Nephron progenitor cell (in vitro differentiated cells): ENCODE measurements at places on chromosomes 3 and 15.

- DNase-seq = no peak
Measured at GRCh38 chr15:65209701-65210643, 1.3 kb downstream of the CILP start.

DNA sequence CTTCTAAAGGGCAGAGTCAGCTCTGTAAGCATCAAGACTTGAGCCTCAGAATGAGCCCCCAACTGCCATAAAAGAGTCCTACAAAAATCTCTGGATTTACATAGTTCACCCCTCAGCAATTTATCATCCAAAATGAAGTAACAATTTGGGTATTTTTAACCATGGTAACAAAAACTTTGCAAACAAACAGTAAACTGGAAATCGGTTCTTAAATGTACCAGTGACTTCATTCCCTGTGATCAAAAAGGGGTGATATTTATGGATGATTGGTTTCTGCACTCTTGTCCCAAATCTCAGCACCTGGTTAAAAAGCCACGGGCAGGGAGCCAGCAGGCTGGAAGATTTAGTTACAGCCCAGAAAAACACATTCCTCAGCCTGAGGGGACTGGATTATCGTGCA lies 73.6 kb downstream of the TFG start:
- no peak for DNase-seq

DNA sequence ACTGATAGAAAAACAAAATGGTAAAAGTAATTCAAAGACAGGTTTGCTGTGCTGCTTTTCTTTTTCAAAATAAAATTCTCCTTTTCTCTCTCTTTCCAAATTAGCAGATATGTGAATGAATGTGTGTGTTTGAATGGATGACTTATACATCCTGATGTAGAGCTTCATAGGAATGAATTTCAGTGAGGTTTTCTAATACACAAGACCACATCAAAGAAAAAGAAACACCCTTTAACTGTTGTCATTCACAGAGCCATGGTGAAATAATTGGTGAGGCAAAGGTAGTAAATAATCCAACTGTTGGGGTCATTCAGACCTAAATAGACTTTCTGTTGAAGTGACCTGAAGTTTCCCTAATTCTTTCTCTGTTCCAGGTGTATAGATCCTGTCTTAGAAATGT lies 139.1 kb upstream of the ZPLD1 start:
- no peak for DNase-seq

- DNase-seq = no peak
Measured at GRCh38 chr15:35994876-35995275, 448.9 kb upstream of the DPH6 start.

DNA sequence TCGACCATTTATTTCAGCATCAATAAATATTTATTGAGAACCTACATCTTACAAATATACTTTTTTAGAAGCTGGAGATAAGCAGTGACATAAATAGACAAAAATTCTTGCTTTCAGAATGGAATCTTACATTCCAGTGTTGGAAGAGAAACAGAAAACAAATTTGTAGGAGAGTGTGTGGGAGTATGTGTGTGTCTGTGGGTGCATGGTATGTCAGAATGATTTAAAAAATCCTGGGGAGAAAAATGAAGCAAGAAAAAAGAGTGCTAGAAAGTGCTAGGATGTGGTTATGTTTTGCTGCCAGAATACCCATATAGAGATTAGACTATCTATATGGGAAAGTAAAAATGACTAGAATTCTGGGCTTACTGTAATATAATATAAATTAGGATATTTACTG lies 561.7 kb upstream of the SGO1 start:
- no peak for DNase-seq

GRCh38 chr3:171168086-171168485 lies 141.6 kb upstream of the SLC2A2 start:
- DNase-seq = no peak

GRCh38 chr15:58260205-58260724 lies 122.1 kb downstream of the AQP9 start:
- DNase-seq = no peak

DNA sequence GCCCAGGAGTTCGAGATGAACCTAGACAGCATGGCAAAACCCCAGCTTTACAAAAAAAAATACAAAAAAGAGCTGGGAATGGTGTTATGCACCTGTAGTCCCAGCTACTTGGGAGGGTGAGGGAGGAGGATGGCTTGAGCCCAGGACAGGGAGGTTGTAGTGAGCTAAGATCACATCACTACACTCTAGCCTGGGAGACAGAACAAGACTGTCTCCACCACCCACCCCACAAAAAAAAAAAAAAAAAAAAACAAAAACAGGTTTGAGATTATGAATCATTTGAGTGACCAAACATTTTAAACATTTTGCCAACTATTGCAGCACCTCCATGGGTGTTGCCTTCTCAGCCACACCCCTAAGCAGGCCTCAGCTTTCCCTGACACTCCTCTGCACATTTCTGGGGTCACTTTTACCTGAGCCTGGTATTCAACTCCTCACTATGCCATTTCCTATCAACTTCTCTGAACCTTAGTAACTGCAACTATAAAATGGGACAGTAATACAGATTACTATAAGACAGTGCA lies 41.8 kb downstream of the IL5RA start:
- no peak for DNase-seq

DNA sequence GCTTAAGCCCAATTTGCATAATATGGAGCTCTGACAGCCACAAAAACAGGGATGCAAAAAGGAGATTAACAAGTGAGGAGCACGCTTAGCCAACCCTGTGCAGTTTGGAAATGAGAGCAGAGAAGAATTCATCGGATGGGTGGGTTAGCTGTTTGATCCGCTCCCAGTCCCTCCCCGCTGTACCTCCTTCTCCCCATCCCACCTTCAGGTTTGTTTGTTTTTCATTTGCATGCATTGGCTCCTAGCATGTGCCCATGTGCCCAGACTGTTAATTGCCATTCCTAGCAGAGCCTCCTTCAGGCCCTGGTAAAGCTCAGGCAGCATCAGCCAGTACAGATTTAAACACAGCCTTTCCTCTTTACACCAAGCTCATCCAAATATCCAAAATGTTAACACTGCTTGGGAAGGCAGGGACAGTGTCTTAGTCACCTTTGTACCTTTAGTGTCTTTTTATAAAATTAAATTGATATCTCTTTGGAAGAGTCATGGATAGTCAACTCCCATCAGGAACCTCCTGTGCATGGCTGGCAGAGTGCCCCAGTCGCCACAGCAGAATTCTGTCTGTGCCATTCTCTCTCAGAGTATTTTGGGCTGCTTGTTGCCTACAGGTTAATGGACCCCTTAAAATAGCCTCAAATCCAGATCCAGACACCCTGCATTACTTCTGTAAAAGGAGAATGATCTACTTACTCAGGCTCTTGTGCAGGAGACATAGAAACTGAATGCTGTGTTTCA lies 244.2 kb downstream of the LSAMP start:
- no peak for DNase-seq

GRCh38 chr3:184169896-184170875 lies 4.5 kb upstream of the AP2M1 start:
- DNase-seq = no peak

- DNase-seq = no peak
Measured at GRCh38 chr3:61530355-61530754, 31.0 kb upstream of the PTPRG start.

GRCh38 chr3:196974661-196975060 lies 6.0 kb upstream of the PIGZ start:
- no peak for DNase-seq

DNA sequence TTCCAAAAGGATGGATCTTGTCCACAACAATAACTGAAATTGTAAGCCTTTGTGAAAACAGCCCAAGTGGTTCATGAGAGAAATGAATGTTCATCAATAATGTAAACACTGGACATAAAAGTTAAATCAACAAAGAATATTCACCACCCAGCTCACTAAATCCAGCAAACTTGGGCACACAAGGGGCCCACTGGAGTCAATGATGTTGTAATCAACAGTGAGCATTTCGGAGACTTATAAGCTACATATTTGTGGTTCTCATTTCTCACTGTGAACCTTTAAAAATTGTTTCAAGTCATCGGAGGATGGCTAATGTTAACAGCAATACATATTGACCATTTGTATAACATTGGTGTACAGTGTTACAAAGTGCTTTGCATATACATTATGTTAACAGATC lies 63.1 kb downstream of the VGLL4 start:
- no peak for DNase-seq

DNA sequence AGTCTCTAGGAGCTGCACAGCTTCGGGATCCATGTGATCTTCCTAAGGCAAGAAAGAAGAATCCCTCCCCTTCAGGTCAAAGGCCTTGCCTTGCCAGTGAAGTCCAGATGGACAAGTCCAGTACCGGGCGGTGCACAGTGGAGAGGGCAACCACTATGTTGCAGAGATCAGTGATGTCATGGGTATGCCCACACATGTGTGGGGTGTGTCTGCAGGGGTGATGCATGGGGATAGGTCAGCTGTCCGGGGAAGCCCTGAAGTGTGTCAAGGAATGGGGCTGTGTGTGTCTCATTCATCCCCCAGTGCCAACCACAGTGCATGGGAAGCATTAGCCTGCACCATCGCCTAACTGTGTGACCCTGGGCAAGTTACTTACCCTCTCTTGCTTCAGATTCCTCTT lies 66.5 kb downstream of the TLE3 start:
- no peak for DNase-seq

DNA sequence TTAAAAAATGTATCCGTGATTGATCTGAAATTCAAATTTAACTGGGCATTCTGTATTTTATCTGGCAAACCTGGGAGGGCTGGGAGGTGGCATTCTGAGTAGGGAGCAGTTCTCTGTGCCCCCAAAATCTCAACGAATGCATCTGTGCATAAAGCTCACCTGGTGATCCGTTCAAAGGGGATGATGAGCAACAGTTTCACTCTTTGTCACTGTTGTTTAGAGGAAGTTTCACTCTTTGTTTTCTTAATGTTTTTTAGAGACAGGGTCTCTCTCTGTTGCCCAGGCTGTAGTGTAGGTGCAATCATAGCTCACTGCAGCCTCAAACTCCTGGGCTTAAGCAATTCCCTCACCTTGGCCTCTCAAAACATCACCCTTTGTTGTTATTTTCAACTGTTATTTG lies 186.7 kb downstream of the SSR3 start:
- DNase-seq = no peak

DNA sequence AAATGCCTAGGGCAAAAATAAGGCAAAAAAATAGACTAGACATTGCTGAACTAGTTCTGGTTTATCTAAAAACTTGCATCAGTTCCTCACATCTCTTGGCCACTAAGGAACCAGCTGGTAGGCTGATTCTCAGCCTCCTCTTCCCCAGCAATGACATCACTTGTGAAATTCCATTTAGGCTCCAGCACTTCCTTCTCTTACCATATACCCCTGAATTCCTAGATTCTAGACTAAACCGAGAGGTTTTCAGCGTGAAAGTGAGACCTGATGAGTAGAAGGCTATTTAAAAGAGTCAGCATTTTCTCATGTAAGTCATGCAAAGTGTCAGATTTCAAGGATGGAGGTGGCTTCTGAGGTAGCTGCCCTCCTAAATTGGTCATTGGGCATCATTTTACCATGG lies 247.1 kb upstream of the CDIN1 start:
- no peak for DNase-seq

- DNase-seq = no peak
Measured at GRCh38 chr3:108296239-108296638, at the start of gene HHLA2. TSS of gene HHLA2 (plus strand) at chr3:108296548. CDS start at chr3:108351814, 55,266 bp downstream.

- DNase-seq = no peak
Measured at GRCh38 chr3:189659571-189659970, 28.4 kb downstream of the TP63 start.
